ENCODE measurements at places on chromosomes 5 and 9. TPM values are rescaled to one million over a fixed set of nuclear protein-coding genes. Genes with fewer than 3 reads are reported as not detected.

DNA sequence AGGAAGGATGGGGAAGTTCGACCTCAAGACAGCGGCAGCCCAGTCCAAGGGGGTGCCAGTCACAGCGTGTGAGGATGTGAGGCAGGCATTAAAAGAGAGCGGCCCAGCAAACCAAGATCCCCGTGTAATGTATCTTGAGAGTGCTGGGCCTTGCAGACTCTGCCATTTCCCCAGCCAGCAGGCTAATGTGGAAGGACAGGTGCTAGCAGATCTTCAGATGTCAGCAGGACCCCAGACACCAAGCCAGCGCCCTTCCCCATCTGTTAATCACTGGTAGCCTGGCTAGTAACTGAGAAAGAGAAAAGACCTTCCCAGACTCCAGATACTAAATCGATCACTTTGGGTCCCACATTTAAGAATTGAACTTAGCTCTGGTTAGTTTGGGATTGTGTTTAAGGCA, 62.2 kb downstream of the NTRK2 start:
- no peaks in the 10 kb centered on the region for H3K36me3 ChIP-seq
- peaks cover 4% of the 10 kb centered on the region for H3K4me1 ChIP-seq
- H3K4me3 ChIP-seq, result no peak overlapping the region
- no peak overlapping the region for H3K27ac ChIP-seq
- no peaks in the 10 kb centered on the region for H3K27me3 ChIP-seq
- no peak for DNase-seq

GRCh38 chr5:125201446-125202052, 455.1 kb upstream of the ZNF608 start:
- DNase-seq, result no peak
- no peaks in the 10 kb centered on the region for H3K27me3 ChIP-seq
- H3K27ac ChIP-seq, result no peak overlapping the region
- H3K36me3 ChIP-seq, result no peaks in the 10 kb centered on the region
- peaks cover 15% of the 10 kb centered on the region for H3K4me1 ChIP-seq

- no peaks in the 10 kb centered on the region for H3K27me3 ChIP-seq
- H3K4me3 ChIP-seq, result no peak overlapping the region
- DNase-seq, result no peak
- no peak overlapping the region for H3K27ac ChIP-seq
- peaks cover 6% of the 10 kb centered on the region for H3K36me3 ChIP-seq
- H3K4me1 ChIP-seq, result peaks cover 3% of the 10 kb centered on the region
These were observed 29.0 kb downstream of the CXXC5 start for GRCh38 chr5:139676951-139677735.

DNA sequence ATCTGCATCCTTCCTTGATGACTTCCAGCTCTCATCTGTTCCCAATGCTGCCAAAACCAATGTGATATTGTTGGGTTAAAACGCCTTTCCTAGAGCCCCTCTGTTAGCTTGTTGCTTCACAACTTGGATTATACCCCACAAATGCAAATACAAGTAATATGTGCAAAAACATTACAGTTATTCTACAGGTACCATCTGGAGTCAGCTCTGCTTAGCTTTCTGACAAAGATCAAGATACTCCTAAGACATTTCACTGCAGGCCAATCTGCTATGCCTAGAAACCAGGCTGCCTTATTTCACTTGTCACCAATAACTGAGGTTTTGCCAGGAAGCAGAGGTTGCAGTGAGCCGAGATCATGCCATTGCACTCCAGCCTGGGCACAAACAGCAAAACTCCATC, 36.9 kb upstream of the ACO1 start:
- H3K4me3 ChIP-seq, result no peak overlapping the region
- H3K27me3 ChIP-seq, result no peaks in the 10 kb centered on the region
- no peak for DNase-seq
- H3K4me1 ChIP-seq, result peaks cover 15% of the 10 kb centered on the region
- H3K36me3 ChIP-seq, result no peaks in the 10 kb centered on the region
- H3K27ac ChIP-seq, result no peak overlapping the region

The SLC9A3 gene
- 0.95 TPM for total RNA-seq

DNA sequence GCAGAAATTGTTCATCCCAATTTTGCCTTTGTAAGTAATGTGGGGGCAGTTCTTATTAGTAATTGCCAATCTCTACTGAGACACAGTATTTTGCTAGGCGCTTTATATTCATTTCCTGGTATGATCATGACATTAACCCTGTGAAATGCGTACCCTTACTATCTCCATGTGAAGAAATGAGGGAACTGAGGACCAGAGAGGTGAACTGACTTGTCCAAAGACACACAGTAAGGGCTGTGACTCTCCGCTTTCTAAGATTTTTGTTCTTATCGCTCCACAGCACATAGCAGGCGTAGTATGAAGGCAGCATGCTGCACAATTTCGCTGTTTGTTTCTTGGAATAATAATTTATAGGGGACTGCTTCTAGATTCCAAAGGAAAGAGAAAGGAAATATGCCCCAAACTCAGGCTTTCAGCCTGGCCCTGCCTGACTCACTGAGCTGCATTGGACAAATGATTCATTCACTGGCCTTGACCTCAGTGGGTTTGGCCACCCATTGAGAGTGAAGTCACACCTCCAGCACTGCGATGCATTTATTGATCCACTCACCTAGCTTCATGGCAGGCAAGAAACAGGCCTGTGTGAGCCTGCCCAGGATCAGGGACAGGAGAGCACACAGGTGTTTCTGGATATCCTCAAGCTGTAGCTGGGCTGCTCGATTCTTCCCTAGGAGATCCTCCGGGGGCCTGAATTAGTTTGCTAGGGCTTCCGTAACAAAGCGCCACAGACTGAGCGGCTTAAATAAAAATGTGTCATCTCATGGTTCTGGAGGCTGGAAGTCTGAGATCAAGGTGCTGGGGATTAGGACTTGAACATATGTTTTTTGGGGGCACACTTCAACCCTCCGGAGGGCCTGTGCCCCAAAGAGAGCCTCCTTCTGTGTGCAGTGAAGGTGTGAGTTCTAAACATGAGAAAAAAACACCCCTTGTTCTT, 7.2 kb upstream of the DUSP1 start:
- H3K4me3 ChIP-seq, result no peak overlapping the region
- H3K36me3 ChIP-seq, result no peaks in the 10 kb centered on the region
- no peaks in the 10 kb centered on the region for H3K4me1 ChIP-seq
- no peak overlapping the region for H3K27ac ChIP-seq
- no peak for DNase-seq
- peaks cover 7% of the 10 kb centered on the region for H3K27me3 ChIP-seq

The NR4A3 gene
- total RNA-seq, result 0.23 TPM

GRCh38 chr5:69004676-69005075, 89.1 kb upstream of the SLC30A5 start:
- no peak for DNase-seq
- H3K4me1 ChIP-seq, result no peaks in the 10 kb centered on the region
- H3K27me3 ChIP-seq, result no peaks in the 10 kb centered on the region

DNA sequence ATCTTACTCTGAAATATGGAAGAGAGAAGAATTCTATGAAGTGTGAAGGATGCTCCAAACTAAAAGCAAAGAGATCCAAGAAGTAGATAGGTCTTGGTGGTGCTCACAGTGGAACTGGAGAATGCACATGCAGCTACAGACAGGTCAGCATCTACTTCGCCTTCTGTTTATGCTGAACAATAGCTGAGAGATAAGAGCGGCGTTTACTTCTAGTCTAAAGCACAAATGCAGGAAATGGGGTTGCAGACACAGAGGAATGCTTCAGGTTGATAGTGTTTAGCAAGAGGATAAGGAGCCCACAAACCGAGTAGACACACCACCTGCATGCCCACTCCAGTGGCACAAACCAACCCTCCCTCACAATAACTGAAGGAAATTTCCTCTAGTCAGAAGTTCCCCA, 180.0 kb upstream of the RGMB start:
- no peak overlapping the region for H3K4me3 ChIP-seq
- no peaks in the 10 kb centered on the region for H3K4me1 ChIP-seq
- H3K36me3 ChIP-seq, result no peaks in the 10 kb centered on the region
- no peak overlapping the region for H3K27ac ChIP-seq
- H3K27me3 ChIP-seq, result no peaks in the 10 kb centered on the region

The IL31RA gene
- total RNA-seq, result not detected

The NRG2 gene
- total RNA-seq, result 0.21 TPM

DNA sequence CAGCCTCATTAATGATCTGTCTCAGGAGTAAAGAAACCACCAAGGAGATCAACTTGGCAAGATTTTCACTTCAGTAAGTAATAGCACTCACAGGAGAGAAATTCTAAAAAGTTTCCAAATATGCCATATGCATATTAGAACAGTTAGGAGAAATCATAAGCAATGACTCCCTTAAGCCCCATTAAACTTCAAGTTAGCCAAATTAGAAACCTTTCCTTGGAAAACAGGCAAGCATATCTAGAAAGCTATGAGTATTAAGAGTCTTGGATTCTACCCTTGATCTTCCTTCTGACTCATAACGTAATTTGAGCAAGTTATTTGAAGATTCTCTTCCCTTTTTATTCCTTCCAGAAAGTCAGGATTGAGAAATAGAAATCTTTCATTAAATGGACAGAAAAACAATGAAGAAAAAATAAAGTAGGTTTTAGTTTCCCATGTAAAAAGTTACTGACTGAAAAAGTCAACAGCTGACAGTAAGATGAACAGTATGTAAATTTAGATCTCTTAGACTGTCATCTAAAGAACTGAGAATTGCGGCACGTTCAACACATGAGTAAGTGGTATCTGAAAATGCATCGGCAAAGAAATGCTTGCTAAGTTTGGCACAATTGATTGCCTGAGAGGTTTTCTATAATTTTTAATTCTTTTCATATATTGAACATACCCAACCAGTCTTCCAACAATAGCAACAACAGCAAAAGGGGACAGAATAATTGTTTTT, 565.7 kb upstream of the FTMT start:
- H3K36me3 ChIP-seq, result no peaks in the 10 kb centered on the region
- no peak overlapping the region for H3K4me3 ChIP-seq
- H3K27ac ChIP-seq, result no peak overlapping the region
- no peak for DNase-seq
- no peaks in the 10 kb centered on the region for H3K27me3 ChIP-seq
- no peaks in the 10 kb centered on the region for H3K4me1 ChIP-seq

DNA sequence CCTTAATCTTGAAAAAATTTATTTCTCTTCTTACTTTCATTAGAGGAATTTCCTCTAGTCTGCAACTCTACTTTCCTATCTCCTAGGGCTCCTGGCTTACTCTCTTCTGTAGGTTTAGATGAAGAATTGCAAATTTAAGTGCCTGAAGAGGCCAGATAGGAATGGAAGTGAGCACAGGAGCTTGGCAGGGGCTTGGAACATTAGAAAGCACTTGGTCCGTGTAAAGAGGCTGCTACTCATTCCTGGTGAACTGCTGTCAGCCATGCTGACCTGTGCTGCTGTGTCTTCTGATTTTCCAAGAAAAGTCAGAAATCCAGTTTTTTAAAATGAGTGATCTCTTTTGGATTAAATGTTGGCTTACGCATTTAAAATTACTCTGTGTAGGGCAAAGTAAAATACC, 210.9 kb upstream of the CLINT1 start:
- no peak overlapping the region for H3K27ac ChIP-seq
- H3K4me1 ChIP-seq, result no peaks in the 10 kb centered on the region
- H3K4me3 ChIP-seq, result no peak overlapping the region
- no peaks in the 10 kb centered on the region for H3K27me3 ChIP-seq
